ENCODE measurements at places on chromosomes 2 and 18.

DNA sequence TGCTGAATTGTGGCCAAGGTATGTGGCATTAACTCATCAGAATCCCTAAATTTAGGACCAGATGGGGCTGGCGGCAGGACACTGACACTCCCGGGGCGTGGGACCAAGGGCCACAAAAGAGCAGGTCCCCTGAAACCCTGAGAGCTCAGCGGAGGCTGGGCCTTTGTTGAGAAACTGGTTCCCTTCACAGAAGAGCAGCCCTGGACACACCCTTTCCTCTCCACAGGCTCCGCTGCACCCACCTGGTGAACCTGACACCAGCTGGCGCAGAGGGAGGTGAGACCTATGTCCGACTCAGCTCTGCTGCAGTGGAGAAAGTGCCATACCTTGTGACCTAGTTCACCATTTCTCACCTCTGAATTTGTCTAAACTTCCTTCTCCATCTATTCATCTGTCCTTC is 119.5 kb downstream of the RTP5 start:
- DNase-seq, result no peak

DNA sequence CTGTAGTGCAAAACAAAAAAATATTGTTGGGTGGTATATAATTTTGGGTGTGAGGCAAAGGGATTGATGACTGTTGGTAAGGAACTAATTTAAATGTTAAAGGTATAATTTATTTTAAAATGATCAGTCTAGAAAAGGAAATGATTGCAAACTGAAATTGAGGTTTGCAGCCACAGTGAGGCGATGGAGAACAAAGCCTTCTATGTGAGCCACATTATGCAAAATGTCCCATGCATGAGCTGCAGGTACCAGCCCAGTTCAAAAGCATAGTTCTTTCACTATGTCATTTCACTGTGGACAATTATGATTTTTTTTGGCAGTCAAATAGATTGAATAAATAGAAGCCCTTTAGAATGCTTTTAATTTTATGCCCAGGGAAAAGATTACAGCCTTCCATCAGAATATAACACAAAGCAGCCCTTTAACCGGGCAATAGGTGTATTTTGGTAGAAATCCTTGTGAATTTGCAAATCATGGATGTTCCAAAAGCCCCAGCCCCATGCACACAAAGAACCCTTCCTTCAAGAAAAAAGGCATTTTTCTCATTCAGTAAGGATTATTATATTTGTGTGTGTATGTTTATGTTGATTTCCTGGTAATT is 1.7 kb downstream of the MAP2 start:
- DNase-seq, result no peak

DNA sequence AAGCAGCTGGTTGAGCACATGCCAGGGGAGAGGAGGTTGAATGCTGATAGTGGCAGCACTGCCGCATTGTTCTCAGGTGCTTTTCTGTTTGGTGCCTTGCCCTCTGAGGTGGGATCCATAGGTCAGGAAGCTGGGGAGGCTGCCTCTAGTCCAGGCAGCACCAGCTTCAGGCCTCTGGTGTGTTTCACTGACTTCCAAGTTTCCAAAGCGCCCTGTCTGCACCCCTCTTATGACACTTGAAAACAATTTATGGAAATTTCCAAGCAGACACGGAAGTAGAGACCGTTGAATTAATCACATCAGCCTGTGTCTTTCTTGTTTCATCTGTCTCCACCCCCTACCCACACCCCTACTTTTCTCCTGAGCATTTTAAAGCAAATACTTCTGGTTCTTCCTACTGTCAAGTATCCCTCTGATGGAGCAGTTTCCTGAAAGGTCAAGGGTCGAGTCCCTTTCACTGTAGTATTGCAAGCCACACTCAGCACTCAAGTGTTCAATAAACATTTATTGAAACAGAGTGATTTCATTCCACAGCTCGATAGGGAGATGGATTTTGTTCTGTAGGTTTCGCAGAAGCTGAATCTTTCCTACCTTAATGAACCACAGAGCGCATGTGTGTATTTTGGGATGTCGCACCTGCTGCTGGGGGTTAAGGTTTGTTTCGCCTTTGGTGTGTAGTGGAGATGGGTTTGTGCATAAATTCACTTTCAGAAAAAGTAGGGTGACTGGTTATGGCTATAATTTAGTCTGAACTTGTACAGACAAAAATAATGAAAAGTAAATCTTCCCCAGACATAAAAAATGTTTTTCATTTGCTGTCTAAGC is 21.4 kb downstream of the DGKD start:
- no peak for DNase-seq

DNA sequence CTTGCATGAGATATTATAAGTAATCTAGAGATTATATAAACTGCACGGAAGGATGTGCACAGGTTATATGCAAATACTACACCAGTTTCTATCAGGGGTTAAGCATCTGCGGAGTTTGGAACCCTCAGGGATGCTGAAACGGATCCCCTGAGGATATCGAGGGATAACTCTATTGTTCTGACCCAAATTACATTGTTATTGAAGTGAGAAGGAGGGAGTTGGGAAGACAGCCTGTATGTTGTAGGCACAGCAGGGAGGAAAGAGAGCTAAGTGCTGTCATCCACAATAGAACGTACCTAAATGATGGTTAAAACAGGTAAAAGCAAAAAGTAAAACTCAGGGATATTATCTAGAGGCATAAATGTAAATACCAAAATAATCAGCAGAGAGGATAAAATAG is 44.6 kb upstream of the SMAD2 start:
- no peak for DNase-seq

DNA sequence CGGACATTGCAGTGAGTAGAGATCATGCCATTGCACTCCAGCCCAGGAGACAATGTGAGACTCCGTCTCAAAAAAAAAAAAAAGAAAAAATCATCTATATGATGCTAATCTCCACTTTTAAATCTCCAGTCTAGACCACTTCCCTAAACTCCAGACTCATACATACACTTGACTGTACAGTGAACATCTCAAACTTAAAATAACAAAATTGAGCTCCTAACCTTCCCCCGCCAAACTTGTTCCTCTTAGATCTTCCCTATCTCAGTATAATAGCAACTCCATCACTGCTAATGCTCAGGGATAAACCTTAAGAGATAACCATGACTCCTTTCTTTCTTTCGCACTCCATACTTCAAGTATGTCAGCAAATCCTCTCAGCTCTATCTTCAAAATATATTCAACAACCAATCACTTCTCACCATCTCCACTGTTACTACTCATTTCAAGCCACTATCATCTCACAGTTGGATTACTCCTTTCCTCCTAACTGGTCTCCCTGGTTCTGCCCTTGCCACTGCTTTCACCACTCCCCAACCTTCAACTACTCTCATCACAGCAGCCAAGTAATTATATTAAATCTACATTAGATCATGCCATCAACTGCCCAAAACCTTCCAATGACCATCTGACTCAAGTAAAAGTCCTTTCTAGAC is 12.0 kb downstream of the MEMO1 start:
- DNase-seq, result no peak

- no peak for DNase-seq
Measured at GRCh38 chr2:69644506-69644979, 1.0 kb upstream of the AAK1 start.

DNA sequence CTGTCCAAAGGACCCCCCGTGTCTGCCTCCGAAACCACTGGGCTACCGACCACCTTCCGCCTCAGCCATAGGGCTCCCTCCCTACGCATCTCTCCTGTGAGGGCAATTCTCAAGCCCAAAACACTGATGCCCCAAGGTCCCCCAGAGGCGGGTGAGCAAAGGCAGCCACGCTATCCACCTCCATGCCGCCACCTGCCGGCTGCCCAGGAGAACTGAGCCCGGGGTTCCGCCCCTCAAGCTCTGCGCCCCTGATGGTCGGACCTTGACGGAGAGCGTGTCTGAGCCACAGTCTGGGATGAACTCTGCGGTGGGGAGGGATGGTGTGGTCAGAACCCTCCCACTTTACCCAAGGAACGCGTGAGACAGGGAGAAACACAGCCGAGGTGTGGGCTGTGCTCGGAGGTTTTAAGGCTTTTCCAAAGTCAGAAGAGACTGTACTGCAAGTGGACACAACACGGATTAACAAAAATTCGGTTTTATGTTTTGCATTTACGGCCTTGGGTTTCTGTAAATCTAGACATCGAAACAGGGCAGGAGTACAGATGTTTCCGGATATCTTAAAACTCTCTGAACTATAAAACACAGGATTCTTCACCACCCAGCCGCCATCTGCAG is 114.1 kb downstream of the ZNF516 start:
- DNase-seq, result peak; percentile 15

GRCh38 chr2:48295421-48295820 is 234.5 kb upstream of the STON1 start:
- DNase-seq, result no peak

GRCh38 chr18:3709205-3709604 is 259.2 kb downstream of the TGIF1 start:
- no peak for DNase-seq

GRCh38 chr2:102046135-102046986 is 54.6 kb downstream of the IL1R2 start:
- DNase-seq, result no peak

DNA sequence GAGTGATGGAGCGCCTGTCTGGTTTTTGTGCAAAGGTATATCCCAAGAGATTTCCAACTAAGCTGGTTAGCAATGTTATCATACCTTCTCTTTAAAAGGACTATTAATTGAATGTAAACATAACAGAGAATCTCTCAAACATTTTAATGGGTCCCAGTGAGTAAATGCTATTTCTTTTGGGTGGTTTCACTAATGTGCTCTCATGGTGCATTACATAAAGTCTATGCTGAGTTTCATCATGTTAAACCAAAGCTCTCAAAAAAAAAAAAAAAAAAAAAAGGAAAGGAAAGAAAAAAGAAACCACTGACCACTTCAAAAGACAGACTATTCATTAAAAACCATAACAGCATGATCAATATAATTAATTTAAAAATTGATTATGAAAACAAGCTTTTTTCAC is 119.1 kb upstream of the SCN1A start:
- no peak for DNase-seq

DNA sequence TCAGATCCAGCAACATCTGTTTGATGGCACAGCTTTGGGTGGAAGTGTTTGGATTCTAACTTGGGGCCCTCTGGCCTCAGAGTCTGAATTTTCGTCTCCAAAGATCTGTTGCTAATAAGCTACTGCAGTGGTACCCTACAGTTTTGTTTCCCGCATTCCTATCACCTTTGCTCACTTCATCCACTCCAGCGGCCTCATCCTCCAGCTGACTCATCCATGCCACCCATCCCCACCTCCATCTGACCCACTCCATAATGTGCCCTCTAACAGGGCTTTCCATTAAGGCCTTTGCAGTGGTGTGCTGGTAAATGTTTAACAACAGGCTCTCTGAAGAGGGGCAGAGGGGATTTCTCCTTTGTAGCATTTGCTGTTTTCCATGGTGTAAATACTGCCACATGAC is 225.5 kb downstream of the TGIF1 start:
- DNase-seq, result no peak

DNA sequence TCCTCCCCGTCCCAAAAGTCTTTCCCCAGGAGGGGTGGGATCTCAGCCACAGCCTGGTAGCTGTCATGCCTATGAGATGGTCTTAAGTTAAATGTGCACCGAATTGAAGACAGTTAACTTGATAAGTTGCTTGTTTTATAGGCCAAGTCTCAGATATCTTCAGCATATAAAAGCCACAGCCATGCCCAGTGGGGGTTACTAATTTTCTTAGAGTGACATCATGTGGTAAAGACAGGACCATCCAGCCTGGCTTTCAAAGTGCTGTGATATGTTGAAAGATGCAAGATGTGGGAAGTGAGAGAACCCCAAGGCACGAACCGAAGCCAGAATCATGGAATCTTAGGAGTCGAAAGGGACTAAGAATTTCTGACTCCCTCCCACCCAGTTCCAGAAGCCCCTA is 42.1 kb upstream of the FAM124B start:
- no peak for DNase-seq

GRCh38 chr2:120746144-120746543 is 10.5 kb downstream of the GLI2 start:
- no peak for DNase-seq

DNA sequence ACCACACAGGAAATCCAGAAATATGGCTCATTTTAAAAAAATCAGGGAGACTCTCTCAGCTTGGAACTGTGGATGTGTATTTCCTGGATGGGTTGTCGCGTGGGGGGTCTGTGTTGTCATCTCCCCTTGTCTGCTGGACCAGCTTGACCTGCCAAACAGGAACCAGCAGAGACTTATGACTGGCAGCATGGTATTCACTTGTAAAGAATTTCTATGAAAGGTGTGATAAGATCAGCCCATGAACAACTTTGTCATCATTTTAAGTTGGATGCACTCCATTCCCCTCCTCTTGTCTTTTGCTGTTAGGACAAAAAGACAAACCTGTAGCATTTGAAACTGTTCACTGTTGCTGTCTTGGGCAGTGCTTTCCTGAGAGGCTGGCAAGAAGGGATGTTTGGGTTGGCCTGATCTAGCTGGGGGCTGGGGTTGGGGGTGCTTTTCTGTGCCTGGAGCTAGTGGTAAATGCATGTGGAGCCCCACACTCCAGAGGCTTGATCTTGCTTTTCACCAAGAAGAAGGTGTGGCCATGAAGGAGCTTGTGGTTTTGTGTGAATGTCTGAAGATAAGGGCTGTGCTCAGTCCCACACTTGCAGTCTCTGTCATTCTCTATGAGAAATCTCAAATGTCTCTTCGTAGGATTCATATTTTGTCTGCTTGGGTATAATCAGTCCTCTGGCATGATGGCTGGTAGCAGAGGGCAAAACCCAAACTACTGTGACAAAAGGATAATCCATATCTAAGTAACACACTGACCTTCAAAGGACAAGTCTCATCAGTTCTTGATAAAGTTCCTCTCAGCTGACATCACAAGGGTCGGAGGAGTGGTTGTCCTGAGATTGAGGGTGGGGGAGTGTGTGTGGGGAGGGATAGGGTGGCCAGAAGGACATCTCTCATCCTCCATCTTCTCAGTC is 39.0 kb downstream of the RALB start:
- no peak for DNase-seq

DNA sequence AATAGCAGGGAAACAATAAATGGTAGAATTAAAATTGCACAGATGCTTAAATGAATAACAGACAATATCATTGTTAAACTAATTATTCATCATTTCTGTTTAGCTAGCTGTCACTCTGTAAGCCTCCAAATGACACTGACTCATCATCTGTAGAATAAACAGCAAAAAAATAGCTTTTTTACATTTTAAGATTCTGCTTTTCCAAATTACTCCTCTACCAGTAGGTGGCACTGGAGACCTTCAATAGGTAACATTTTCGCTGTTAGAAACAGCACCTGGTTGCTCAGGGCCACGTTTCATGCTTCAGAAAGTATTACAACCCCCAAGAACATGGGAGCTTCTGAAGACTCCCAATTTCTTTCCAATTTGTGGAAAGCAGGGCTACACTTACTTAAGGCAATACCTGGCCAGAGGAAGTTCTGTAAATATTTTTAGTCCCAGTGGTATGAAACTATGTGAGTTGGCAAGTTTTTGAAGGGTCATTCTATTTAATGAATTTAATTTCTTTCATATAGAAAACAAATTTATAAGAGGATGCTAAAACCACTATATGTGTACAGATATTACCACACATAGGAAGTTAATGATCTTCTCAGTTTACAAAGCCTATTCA is 45.4 kb downstream of the TTN start:
- DNase-seq, result no peak

GRCh38 chr2:216765761-216766262 is 70.5 kb upstream of the IGFBP5 start:
- peak; percentile 61 for DNase-seq

- DNase-seq, result no peak
Measured at GRCh38 chr2:241797441-241798080, 11.4 kb upstream of the NEU4 start.

Measured in iPS DF 19.7 (cell line).